ENCODE measurements at places on chromosomes 7 and 10.

GRCh38 chr10:480928-481552, 208.4 kb downstream of the DIP2C start:
- DNase-seq = no peak

GRCh38 chr10:5816170-5816569, 2.9 kb upstream of the GDI2 start:
- DNase-seq = no peak

DNA sequence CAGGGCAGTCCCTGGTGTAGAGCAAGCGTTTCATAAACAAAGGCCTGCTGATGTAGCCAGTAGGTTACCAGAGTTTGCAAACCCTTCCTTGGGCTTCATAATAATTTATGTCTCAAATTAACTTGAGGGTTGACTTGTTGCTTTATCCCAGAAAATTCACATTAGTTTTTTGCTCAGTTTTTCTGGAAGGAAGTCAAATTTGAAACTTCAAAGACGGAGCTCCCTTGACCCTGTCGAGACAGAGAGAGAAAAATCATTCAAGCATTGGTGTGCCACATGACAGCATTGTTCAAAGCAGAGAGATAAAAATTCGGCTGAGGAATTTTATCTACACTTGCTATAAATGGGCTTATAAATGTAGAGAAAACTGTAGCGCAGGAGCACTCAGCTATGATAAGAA, 627.7 kb downstream of the TNS3 start:
- DNase-seq = no peak

GRCh38 chr7:159142730-159143129, 1.9 kb downstream of the VIPR2 start:
- no peak for DNase-seq

GRCh38 chr7:7895754-7896153, 72.8 kb upstream of the GLCCI1 start:
- DNase-seq = no peak

DNA sequence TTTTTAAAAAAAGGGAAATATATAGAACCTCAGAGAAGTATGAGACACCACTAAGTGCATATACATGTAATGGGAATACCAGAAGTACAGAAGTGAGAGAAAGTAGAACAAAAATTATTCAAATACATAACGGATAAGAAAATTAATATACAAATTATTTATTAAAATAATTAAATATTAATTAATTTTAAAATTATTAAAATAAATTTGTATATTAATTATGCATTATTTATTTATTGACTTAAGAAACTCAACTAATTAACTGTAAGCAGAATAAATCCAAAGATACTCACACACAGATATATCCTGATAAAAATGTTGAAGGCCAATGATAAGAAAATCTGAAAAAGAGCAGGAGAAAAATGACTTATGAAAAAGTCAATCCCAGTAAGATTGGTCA, 1333.5 kb upstream of the CELF2 start:
- no peak for DNase-seq

DNA sequence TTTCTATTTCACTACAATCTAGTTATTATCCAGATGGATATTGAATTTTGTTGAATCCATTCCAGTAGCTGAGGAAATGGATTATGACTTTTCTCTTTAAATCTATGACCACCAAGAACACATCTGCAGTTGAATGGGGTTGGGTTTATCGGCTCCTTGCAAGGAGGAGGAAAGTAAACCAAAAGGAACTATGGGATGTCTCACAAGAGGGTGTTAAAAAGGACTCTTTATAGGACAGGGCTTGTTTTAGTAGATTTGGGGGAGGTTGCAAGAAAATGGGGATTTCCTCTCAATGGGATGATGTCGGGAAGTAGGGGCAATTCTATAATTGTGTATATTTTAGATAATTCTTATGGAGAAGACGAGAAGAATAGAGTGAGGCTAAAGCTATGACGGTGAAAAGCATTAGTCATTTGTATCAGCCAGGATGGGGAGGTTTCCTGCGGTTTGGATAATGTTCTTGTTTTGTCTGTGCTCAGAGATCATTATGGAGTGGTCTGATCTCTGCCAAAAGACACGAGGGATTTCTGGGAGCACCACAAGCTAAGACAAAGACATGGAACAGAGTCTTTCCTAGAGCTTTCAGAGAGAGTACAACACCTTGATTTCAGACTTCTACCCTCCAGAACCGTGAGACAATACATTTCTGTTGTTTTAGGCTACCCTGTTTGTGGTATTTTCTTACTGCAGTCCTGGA, 5.3 kb upstream of the LRRC61 start:
- DNase-seq = no peak

DNA sequence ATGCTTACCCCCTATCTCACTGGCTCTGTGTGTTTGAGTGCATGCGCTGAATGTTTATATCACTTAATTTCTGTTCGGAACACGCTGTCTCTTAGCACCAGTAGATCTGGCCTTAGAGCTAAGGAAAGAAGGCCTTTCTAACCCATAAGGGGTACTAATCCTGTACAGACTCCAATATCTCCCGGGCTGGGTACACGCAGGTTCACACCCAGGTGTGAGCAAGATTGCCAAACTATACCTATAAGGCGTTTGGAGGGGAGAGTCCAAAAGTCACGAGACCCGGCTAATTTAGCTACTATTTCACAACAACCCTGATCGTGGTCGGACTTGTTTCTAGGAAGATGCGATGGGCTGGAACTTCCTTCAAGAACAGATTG, 727 bp upstream of the PDSS1 start:
- DNase-seq = no peak

- DNase-seq = no peak
Measured at GRCh38 chr7:1843271-1843861, 173.3 kb downstream of the ELFN1 start.

All from naive thymus-derived CD4-positive, alpha-beta T cell (primary cell).